Suppressor macrophage (primary cell): ENCODE measurements at places on chromosomes 12 and 14.

DNA sequence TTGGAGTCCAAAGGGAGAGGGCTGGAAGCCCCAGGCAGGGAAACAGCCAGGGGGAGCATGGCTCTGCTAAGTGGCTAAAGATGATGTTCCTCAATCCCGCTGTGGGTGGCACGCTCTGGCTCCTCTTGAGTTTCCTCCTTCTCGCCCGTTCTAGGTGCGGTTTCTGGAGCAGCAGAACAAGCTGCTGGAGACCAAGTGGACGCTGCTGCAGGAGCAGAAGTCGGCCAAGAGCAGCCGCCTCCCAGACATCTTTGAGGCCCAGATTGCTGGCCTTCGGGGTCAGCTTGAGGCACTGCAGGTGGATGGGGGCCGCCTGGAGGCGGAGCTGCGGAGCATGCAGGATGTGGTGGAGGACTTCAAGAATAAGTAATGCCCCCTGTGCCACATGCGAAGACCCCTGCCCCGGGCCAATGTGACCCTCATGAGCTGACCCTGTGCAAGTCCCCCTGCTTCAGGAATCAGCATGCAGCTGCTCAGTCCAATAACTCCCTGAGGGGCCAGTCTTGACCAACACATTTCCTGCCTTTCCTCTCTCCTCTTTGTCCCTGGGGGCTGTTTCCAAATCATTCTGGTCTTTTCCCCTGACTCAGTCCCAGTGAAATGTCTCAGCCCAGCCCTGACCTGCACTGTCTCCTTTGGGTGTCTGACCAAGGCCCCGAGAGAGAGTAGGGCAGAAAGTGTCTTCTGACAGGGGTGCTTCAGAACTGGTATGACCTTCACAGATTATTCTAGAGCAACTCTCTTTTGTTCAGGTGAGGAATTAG is 2.1 kb downstream of the KRT7 start:
- peak; percentile 34 for DNase-seq

DNA sequence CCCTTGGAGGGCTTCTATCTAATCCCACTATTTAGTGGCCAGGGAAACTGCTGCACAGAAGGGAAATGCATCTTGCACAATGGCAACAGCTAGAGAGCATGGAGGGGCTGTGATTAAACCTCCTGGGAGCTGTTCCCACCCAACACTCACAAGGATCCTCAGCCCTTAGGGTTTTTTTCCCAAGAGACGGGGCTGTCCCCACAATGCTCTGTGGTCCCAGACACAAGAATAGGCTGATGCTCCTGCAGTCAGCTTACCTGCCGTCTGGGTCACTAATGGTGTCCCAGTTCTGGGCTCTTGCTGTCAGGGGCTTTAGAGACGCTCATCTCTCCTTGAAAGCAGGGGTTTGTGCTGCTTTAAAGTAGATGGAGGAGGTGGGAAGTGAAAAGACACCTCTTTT is 4.6 kb downstream of the SERPINA1 start:
- no peak for DNase-seq

DNA sequence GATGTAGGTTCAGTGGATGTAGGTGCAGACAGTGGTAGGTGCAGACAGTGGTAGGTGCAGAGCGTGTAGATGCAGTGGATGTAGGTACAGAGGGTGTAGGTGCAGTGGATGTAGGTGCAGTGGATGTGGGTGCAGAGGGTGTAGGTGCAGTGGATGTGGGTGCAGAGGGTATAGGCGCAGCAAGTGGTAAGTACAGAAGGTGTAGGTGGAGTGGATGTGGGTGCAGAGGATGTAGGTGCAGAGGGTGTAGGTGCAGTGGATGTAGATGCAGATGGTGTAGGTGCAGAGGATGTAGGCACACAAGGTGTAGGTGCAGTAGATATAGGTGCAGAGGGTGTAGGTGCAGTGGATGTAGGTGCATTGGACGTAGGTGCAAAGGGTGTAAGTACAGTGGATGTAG is 86.0 kb downstream of the HECTD4 start:
- DNase-seq, result no peak

DNA sequence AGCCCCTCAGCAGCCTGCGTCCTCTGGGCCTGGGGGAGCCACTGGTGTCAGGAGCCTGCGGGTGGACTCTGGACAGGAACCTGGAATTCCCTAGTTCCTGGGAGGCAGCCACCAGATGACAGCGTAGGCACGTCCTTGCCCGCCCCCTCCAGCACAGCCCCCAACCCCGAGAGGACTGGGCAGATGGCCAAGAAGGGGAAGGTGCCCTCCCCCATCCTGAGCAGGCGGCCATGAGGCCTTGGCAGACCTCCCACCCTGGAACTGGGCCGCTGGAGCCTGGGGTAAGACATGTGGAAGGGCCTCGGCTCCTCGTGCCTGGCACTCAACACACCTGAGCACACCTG is 60.4 kb upstream of the FBRSL1 start:
- no peak for DNase-seq

- no peak for DNase-seq
These were observed 8.0 kb upstream of the SSTR1 start for GRCh38 chr14:38199739-38200138.
